CD4-positive, alpha-beta T cell treated with Interleukin-1 beta for 1 hour (primary cell): ENCODE measurements at places on chromosomes 6 and 20.

- DNase-seq: no peak
Observed at GRCh38 chr6:147551976-147552375, 43.5 kb downstream of the SAMD5 start.

DNA sequence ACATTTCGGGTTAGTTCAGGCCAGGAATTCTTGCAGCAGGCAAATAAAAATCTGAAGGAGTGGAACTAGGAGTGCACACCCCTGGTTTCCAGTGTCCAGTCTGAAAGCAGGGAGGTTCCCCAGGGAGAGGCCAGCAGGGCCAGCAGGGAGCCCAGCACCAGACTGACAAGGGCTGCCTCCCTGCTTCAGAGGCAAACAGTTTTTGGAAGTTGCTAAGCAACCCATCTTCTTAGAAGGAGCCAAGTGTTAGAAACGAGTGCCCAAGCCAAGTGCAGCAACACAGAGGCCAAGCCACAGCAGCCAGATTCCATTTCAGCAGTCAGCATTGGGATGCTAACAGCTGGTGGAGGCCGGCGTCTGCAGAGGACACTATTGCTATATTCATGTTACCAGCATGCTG is 179.1 kb downstream of the SYNDIG1 start:
- no peak for DNase-seq

DNA sequence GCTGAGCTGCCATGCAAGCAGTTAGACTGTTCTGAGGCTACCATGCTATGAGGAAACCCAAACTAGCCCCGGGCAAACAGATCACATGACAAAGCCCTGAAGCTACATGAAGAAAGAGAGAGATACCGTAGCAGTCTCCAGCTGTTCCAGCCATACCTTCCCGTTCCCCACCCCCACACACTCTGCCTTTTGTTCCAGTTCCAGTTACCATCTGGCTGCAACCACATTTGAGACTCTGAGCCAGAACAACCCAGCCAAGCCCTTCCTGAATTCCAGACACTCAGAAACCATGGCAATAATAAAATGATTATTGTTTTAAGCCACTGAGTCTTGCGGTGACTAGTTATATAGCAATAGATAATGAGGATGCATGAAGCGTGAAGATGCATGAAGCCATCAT is 28.3 kb downstream of the RIN2 start:
- DNase-seq: no peak

GRCh38 chr20:43506238-43506637 is 1.3 kb upstream of the L3MBTL1 start:
- no peak for DNase-seq

- no peak for DNase-seq
Observed at GRCh38 chr6:158016571-158017383, 35.1 kb downstream of the SYNJ2 start.

- DNase-seq: no peak
Observed at GRCh38 chr6:98343797-98344196, 490.6 kb upstream of the POU3F2 start.

DNA sequence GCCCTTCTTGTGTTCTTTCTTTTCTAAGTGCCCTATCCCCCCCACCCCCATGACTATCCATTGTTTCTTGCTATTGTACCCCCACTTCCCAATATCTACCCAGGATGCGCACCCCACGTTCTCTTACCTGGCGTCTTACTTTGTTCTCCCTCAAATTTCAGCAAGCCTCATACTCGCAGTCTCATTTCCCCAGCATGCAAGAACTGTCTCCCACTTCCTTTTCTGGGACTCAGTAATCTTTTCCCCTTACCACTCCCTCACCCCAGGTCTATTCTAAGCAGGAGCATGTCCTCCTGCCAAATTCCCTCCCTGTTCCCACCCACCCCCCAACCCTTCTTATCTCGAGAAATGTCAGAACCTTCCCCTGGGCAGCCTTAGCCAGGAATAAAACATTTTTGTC is 1.7 kb upstream of the EHMT2 start:
- no peak for DNase-seq
